ENCODE measurements at places on chromosomes 1 and 21. TPM values are rescaled to one million over a fixed set of nuclear protein-coding genes. Genes with fewer than 3 reads are reported as not detected.

Gene DNAI4
- total RNA-seq = 36.2 TPM

Gene C1orf226
- 3.2 TPM for total RNA-seq

Gene HUNK
- total RNA-seq = 15.6 TPM

Gene GNAT2
- not detected for total RNA-seq

Gene RGS16
- 2.3 TPM for total RNA-seq

Gene KRTAP11-1
- not detected for total RNA-seq
